ENCODE measurements at places on chromosomes 13 and 19.

DNA sequence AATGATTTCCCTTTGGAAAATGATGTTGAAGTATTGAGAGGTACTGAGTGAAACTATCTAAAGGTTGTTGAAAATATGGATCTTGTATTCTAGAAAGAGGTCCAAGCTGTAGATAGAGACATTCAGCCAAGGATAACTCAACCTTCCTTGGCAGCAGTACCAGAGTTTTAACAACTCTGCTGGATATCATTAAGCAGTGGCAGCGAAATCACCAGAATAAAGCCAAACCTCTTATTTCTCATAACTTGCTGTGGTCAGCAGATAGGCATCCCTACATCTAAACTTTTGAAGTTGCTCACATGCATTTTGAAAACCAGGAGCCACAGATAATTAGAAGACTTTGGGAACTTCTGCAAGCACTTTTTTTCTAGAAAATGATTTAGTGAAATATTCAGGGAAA lies 559.8 kb downstream of the IRS2 start:
- no peak for DNase-seq

DNA sequence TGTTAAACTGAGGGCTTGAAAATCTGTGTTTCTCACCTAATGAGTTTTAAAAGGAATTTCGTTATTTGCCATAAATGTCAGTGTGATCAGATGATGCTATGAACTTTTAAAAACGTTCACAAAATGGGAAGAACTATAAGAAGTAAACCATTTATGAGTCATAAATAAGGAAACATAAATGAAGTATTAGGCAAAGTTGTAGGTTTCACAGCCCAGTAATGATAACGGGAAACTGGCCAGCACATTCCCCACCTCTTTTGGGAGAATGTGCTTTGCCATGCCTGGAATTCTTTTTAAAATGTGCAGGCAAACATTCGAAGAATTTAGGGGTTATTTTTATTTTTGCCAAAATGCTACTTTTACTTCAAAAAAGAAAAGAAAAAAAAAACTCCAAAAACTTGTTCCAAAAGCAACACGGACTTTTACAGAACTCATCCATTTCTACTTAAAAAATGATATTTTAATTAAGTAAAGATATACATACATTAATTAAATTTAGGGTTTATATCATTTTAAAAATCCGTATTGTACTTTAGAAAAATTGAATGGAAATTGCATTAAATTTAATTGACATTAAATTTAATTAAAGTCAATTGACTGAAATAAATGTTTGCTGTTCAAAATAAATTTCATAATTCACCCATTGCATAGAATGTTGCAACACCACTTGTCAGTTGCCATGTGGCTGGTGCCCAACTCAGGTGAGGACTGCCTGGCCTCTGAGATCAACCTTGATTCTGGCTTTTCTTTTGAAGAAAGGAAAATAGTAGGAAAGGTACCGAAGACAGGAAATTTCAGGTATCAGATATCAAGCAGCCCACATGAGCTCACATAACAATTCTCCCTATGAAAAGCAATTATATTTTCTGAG lies 1198.5 kb downstream of the EFNB2 start:
- no peak for DNase-seq

GRCh38 chr19:17358395-17358794 lies 18.7 kb downstream of the PLVAP start:
- DNase-seq = no peak

GRCh38 chr13:111187960-111188541 lies 72.9 kb downstream of the ARHGEF7 start:
- no peak for DNase-seq

GRCh38 chr13:23574421-23575145 lies 4.4 kb downstream of the TNFRSF19 start:
- DNase-seq = no peak

- DNase-seq = no peak
Measured at GRCh38 chr19:45322311-45322710, 364 bp downstream of the CKM start.

GRCh38 chr13:110319397-110319773 lies 12.3 kb downstream of the COL4A2 start:
- no peak for DNase-seq

DNA sequence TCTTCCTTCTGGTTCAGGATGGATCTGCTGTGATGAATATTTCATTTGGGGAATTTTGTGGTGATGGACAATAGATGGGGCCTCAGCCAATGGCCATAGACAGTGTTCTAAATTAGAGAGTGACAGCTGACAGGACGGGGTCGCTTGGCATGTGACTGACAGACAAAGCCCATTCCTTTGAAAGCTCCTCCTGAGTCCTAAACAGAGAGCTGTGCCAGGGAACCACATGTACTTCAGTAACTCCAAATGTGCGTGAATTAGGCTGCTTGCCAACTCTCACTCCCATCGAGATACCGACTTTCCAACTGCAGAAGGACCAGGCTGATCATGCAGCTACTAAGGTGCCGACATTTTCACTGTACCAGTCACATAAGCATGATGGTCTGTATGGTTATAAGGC lies 187.7 kb downstream of the SHISA2 start:
- no peak for DNase-seq

GRCh38 chr13:106500445-106500844 lies 35.0 kb downstream of the EFNB2 start:
- no peak for DNase-seq

DNA sequence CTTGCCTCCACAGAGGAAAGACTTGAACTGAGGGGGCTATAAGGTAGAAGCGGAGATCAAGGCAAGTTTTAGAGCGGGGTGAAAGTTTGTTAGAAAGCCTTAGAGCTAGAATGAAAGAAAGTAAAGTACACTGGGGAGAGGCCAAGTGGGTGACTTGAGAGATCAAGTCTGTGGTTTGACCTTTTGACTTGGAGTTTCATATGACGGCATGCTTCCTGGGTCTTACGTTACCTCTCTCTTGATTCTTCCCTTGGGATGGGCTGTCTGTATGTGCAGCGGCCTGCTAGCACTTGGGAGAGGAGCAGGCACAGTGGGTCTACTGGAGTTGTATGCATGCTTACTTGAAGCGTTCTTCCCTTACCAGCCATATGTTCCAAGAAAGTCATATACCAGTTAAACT lies 1768.5 kb downstream of the PCDH9 start:
- no peak for DNase-seq

DNA sequence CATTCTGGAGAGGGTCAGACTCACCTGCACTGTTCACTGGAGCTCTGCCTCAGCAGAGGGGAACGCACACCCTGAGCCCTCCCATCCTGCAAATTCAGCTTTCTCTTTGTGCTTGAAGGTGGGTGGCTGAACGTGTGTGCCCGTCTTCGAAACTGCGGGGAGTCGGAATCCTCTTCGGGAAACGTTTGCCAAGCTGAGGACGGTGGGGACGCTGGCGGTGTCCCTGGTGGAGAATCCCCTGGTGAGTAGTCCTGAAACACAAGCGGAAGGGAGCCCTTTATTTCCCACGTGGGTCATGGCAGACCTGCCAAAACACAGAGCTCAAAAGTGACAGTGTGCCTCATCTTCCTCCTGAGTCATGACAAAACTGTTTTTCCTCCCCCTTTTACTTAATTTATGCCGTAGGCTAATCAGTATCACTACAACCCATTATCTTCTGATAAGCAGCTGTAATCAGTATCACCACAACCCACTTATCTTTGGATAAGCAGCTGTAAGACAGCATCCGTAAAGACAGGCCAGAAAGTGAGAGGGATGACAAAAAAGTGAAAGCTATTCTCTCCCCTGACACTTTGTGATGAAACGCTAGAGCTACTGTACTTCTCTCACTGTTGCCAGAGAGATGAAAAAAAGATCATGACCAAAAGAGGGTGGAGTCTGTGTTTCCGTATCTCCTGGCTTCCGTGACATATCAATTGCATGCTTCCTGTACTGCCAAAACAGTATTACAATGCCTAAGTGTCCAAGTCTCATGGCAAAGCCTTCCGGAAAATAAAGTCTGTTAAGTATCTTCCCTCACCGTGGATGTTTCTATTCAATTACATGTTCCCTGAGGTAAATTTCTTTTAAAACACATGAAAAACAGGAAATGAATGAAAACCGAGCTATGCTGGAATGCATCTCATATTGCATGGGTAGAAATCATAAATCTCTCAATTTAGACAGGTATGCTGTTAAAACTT lies 155.5 kb downstream of the TBC1D4 start:
- DNase-seq = no peak

DNA sequence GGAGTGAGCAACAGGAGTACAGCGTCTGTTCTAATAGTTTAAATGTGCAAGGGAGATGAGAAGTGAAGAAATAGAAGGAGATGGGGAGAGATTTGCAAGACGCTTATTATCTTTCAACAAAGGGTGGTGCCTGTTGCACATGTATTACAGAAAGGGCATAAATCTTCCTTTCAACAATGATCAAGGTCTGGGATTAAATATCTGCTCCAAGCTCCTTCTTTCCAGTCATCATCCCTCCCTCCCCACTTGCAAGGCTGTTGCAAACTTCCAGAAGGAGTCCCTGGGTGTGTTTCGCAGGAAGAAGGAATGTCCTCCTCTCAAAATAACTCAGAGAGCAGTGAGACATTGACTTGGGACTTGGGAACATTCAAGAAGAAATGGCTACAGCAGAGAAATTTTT lies 63.5 kb upstream of the MYCBP2 start:
- no peak for DNase-seq

- no peak for DNase-seq
Measured at GRCh38 chr13:93848247-93848646, 621.6 kb downstream of the GPC6 start.

Measured in HuH-7 (cell line).